ENCODE measurements at places on chromosomes 16 and 17.

DNA sequence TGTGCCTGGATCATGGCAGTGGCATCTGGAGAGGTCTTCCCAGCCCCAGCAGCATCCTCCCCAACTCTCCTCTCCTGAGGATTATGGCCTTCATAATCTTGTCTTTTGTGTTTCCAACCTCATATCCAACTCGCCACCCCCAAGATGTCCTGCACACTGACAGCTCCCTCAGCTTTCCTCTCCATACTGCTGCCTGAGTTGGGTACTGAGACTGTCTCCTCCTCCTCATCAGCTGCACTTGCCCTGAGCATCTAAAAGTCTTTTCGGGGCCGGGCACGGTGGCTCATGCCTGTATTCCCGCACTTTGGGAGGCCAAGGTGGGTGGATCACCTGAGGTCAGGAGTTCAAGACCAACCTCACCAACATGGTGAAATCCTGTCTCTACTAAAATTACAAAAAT, 2.0 kb downstream of the CD300LB start:
- no peak for DNase-seq
- H3K36me3 ChIP-seq: no peaks in the 10 kb centered on the region
- H3K4me1 ChIP-seq: peaks cover 2% of the 10 kb centered on the region
- H3K27me3 ChIP-seq: peaks cover 52% of the 10 kb centered on the region

DNA sequence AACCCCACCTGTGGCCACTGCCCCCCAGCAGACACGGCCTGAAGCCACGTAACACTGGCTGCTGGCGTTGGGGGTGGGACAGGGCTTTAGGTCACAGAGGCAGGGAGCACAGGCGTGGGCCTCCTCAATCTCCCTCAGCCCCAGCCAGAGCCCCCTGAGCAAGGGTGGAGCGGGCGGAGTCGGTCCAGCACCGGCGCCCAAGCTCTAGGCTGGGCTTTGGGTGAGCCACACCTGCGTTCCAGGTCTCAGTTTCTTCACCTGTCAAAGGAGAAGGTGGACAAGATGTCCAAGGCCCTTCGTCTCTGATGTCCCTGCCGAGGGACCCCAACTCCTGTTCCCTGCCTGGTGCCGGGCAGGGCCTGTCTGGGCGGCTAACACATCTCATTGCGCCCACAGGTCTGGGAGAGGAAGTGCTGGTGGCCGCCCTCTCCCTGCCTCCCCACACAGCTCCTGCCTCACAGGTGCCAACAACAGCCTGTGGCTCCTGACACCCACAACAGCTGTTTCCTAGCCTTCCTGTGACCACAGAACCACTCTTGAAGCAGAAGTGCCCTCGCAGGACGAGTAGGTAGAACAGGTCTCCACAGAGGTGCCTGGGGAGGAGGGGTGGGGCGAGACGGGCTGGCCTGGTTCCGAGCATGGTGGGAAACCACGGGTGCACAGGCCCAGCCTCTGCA, 12.0 kb downstream of the FAM83G start:
- H3K36me3 ChIP-seq: peaks cover 34% of the 10 kb centered on the region
- peak; percentile 19 for DNase-seq
- peaks cover 25% of the 10 kb centered on the region for H3K4me1 ChIP-seq
- no peak overlapping the region for H3K4me3 ChIP-seq
- H3K27ac ChIP-seq: no peak overlapping the region
- no peaks in the 10 kb centered on the region for H3K27me3 ChIP-seq

- no peak overlapping the region for H3K4me3 ChIP-seq
- no peaks in the 10 kb centered on the region for H3K36me3 ChIP-seq
- H3K4me1 ChIP-seq: no peaks in the 10 kb centered on the region
- no peak for DNase-seq
- H3K27ac ChIP-seq: no peak overlapping the region
Observed at GRCh38 chr17:34800661-34801060, 160.6 kb downstream of the CCT6B start.

DNA sequence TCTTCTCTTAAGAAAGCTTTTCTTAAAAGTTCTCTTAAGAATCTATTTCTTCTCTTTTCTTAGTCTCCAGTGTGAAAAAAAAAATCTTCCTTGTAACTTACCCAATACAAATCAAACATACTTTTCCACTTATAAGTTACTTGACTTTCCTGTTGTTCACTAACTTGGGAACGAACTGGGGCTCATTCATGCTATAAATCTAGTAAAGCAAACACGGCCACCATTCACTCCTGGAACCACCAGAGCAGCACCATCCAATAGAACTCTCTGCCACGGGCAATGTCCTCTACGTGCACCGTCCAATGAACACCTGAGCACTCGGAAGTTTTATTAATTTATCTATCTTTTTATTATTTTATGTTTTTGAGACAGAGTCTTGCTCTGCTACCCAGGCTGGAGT, 20.8 kb downstream of the SRP68 start:
- H3K4me3 ChIP-seq: no peak overlapping the region
- H3K27ac ChIP-seq: no peak overlapping the region
- peaks cover 22% of the 10 kb centered on the region for H3K36me3 ChIP-seq
- H3K27me3 ChIP-seq: no peaks in the 10 kb centered on the region
- H3K4me1 ChIP-seq: peaks cover 14% of the 10 kb centered on the region

GRCh38 chr16:750485-750884, 9.7 kb upstream of the CIAO3 start:
- no peak overlapping the region for H3K4me3 ChIP-seq
- peaks cover 5% of the 10 kb centered on the region for H3K4me1 ChIP-seq
- no peaks in the 10 kb centered on the region for H3K36me3 ChIP-seq
- DNase-seq: no peak
- H3K27ac ChIP-seq: no peak overlapping the region
- H3K27me3 ChIP-seq: peaks cover under 1% of the 10 kb centered on the region

DNA sequence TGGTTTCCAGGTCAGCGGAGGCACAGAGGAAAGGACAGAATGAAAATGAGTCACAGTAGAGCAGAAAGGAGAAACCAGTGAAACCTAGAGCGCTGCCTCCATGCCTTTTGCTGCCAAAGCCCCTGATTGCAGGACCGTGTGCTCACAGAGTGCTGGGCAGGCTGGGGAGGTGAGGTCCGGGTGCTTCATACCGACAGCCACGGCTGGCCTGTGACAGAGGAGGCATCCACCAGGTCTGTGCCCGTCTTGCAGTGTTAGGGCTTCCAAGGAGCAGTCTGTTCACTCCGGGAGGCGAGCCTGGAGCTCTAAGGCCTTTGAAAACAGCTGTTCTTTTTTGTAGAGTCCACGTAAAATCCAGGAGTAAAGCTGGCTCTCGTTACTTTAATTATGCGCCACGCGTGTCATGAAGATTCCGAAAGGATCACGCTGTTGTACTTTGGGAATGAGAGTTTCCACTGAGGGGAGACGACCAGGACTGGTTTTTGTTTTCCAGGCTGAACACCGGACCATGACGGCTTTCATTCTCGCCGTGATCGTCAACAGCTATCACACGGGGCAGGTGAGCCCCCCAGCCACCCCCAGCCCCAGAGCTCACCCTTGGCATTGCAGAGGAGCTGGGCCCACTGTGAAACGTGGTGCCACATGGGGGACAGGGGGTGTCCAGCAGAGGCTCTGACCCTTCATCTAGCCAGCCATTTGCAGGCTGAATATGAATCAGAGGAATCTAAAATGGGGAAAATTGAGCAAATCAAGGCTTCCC, 108.5 kb upstream of the CHMP6 start:
- H3K27me3 ChIP-seq: no peaks in the 10 kb centered on the region
- no peak overlapping the region for H3K27ac ChIP-seq
- H3K4me3 ChIP-seq: no peak overlapping the region
- H3K4me1 ChIP-seq: peaks cover 11% of the 10 kb centered on the region
- DNase-seq: no peak
- H3K36me3 ChIP-seq: peaks cover 36% of the 10 kb centered on the region

- H3K4me3 ChIP-seq: no peak overlapping the region
- DNase-seq: no peak
- no peak overlapping the region for H3K27ac ChIP-seq
- no peaks in the 10 kb centered on the region for H3K36me3 ChIP-seq
Observed at GRCh38 chr16:54275956-54276355, 10.6 kb downstream of the IRX3 start.

DNA sequence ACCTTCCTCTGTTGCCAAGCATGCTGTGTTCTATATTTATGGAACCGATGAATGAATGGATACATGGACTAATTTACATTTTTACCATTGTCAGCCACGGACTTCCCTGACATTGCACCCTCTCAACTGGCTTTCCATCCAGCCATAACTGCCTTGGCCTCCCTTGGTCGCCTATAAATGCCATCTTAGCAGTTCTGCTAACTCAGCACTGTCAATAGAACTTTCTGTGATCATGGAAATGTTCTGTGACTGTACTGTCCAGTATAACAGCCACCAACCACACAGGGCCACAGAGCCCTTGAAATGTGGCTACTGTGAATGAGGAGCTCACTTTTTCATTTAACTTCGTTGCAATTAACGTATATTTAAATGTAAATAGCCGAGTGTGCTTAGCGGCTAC, 8.7 kb upstream of the BCO1 start:
- H3K27ac ChIP-seq: no peak overlapping the region
- no peaks in the 10 kb centered on the region for H3K27me3 ChIP-seq
- no peak overlapping the region for H3K4me3 ChIP-seq
- no peaks in the 10 kb centered on the region for H3K4me1 ChIP-seq

GRCh38 chr16:48608871-48609651, 919 bp downstream of the N4BP1 start:
- H3K27ac ChIP-seq: peak overlapping the region; percentile 94
- peak; percentile 46 for DNase-seq
- H3K4me1 ChIP-seq: peaks cover 42% of the 10 kb centered on the region
- no peaks in the 10 kb centered on the region for H3K27me3 ChIP-seq
- H3K4me3 ChIP-seq: peak overlapping the region; percentile 90

- H3K27me3 ChIP-seq: no peaks in the 10 kb centered on the region
- H3K4me3 ChIP-seq: peak overlapping the region; percentile 65
- peak overlapping the region; percentile 86 for H3K27ac ChIP-seq
- no peaks in the 10 kb centered on the region for H3K36me3 ChIP-seq
- DNase-seq: peak; percentile 77
Observed at GRCh38 chr17:76246080-76247066, 6.1 kb upstream of the RNF157 start.

GRCh38 chr17:13785981-13786598, 184.4 kb upstream of the HS3ST3A1 start:
- H3K27ac ChIP-seq: no peak overlapping the region
- H3K4me1 ChIP-seq: no peaks in the 10 kb centered on the region
- H3K36me3 ChIP-seq: no peaks in the 10 kb centered on the region
- no peak overlapping the region for H3K4me3 ChIP-seq
- H3K27me3 ChIP-seq: no peaks in the 10 kb centered on the region
